Occipital lobe (tissue), 3 donors: ENCODE measurements at places on chromosomes 5 and 9. TPM values are rescaled to one million over a fixed set of nuclear protein-coding genes. Genes with fewer than 3 reads are reported as not detected.

Gene C5orf22
- 29.3 TPM for total RNA-seq

Gene C9orf153
- total RNA-seq, result 0.62 TPM

Gene SPATA31E1
- not detected for total RNA-seq

Gene MUSK
- 0.16 TPM for total RNA-seq
